Stimulated activated CD4-positive, alpha-beta T cell treated with anti-CD3 and anti-CD28 coated beads, Interleukin-1b, Interleukin-23, amount 100 ng/mL, for 48 hours (primary cell): ENCODE measurements at places on chromosomes 5 and 9.

DNA sequence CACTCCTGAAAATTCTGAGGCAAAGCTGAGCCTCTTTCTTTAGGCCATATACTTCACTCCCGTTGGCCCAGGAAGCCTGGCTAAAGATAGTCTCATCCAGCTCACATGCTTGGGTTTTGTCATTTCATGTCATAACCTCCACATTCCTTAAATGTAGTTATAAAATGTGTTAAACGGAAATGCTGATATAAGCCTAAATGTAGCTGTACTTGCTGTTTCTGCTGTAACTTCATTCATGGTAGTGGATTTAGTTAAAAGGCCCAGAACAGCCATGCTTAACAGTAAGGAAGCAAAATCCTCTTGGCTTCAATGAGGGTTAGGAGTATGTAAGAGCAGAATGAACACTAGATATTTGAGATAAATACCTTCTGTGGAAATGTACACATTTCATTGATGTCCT lies 135.8 kb upstream of the TMEM161B start:
- no peak for DNase-seq

GRCh38 chr5:83145241-83145640 lies 67.9 kb downstream of the XRCC4 start:
- no peak for DNase-seq

DNA sequence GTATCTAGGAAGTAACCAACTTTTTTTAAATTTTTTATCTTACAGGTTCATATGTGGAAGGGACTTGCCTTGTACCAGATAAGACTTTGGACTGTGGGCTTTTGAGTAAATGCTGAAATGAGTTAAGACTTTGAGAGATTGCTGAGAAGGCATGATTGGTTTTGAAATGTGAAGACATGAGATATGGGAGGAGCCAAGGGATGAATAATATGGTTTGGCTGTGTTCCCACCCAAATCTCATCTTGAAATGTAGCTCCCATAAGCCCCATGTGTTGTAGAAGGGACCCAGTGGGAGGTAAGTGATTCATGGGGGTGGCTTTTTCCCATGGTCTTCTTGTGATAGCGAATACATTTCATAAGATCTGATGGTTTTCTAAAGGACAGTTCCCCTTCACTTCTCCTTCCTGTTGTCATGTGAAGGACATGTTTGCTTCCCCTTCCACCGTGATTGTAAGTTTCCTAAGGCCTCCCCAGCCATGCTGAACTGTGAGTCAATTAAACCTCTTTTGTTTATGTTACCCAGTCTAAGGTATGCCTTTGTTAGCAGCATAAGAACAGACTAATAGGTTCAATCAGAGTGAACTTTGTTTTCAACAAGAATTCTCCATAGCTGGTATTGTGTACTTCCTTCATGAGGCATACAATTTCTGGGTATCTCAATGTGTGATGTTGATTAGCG lies 535.6 kb upstream of the MEF2C start:
- DNase-seq, result no peak

DNA sequence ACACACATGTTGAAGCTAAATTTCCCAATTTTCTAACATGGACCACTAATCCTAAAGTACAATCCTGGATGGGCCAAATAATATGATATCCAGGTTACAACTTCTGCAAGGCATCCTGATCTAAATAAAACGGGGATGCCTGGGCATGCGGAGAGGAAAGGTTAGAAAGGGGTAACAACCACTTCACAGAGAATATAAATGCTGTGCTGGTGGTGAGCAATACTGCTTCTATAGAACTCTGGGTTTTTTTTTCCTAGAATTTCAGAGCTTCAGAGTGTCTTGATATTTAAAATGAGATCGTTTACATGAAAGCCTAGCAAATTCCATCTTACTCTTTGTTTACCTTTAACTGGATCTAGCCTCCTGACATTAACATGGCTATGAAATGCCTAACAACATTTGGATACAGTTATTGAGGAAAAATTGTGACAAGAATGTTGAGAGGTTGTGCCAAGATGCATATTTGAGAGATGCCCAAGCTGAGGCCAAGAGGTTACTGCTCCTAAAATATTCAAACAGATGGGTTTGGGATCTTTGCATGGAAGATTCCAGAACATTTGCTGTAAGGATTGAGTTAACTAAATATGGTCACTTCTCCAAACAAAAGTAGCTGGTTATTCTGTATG lies 22.4 kb downstream of the TNFAIP8 start:
- DNase-seq, result no peak

DNA sequence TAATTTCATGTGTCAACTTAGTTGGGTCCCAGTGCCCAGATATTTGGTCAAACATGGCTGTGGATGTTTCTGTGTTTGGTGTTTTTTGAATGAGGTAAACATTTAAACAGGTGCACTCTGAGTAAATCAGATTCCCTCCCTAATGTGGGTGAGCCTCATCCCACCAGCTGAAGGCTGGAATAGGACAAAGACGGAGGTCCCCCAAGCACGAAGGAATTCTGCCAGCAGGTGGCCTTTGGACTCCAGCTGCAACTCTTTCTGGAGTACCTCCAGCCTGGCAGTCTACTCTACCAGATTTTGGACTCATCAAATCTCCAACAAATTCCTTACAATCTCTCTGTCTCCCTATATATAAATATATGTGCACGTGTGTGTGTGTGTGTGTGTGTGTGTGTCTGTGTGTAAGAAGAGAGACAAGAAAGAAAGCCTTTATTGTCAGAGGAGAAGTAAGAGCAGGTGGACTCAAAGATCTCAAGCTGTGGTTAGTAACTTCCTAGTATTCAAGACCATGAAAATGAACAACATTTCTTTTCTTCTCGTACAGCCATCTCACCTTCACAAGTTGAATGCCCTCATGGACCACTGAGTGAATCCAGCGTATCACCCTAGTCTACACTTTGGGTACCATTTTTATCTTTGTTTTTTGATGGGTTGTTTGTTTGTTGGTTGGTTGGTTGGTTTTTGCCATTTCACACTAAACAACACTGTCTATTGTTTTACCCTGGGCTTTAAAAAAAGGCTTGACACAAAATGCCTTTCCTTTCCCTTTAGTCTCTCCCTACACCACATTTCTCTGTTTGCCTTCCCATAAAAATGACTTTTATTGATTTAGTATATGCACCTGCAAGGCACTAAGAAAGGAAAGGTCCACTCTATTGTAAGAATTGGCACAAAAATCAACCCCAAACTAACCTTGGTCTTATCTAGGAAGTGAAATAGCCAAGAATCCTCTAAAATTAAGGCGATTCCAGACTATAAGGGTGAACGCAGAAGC lies 118.7 kb downstream of the TENT4A start:
- no peak for DNase-seq

DNA sequence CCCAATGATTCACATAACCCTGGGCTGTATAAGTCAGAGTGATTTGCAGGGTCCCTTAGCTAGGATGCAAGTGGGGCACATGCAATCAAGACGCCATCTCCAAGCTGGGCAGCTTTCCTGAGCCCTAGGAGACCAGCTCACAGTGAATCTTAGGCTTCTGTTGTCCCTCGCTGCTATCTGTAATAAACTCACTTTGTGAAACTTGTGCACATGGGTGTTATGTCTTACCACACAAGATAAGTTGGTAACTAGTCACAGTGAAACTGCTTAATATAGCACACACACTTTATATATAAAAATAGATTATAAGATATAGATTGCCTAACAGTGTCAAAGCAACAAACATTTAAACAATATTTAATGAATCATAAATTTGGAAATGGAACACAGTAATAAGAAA lies 658.5 kb downstream of the SLCO4C1 start:
- no peak for DNase-seq

- DNase-seq, result no peak
Measured at GRCh38 chr9:20286154-20286700, 336.1 kb downstream of the MLLT3 start.

GRCh38 chr5:137412136-137412535 lies 87.0 kb downstream of the SPOCK1 start:
- DNase-seq, result no peak

GRCh38 chr9:4126184-4126865 lies 173.5 kb downstream of the GLIS3 start:
- DNase-seq, result no peak

GRCh38 chr5:74772359-74772758 lies 5.3 kb downstream of the NSA2 start:
- DNase-seq, result no peak

DNA sequence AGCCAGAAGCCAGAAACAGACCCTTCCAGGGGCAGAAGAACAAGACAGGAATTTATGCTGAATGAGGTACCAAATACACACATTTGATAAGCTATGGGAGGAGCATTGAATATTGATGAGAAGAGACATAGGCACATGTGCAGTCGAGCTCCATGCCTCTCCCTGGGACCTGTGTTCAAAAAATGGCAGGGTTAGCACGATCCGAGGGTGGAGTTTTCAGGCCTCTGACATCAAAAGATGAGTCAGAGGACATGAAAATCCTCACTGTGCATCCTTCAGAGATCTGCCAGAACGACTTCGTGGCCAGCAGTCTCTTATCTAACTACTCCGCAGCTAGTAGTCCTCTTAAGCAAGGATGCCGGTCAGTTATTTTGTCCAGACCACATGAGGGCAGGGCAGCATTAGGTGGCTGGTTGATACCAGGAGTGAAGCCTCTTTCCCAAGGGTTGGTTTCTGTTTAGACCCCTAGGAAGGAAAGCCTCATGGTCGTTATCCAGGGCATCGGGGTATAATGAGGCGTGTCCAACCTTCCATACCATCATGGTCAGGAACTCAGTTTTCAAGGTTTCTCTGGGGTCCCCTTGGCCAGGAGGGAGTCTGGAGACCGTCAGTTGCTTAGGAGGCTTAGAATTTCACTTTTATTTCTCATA lies 11.6 kb upstream of the CMBL start:
- no peak for DNase-seq

- no peak for DNase-seq
Measured at GRCh38 chr5:72109625-72110024, 2.4 kb downstream of the MAP1B start.

GRCh38 chr9:115456515-115456914 lies 338.6 kb upstream of the TNC start:
- no peak for DNase-seq

- DNase-seq, result no peak
Measured at GRCh38 chr5:137666461-137666850, 69.4 kb downstream of the KLHL3 start.

DNA sequence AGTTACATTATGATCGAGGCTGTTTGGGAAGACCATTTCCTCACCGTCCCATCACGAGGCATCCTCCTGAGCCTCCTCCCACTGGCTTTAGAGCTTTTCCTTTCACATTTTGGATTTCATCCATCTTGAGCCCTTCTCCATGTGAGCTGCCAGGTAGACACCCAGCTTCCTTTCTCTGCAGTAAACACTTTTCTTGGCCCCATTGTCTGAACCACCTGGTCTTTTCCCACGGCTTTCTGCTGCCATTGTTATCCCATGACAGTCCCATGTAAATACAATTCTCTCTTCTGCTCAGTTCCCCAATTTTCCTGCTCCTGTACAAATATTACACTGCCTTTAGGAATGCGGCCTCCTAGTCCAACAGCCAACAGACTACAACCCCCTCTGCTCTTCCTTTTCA lies 24.1 kb downstream of the UBE2QL1 start:
- no peak for DNase-seq

- no peak for DNase-seq
Measured at GRCh38 chr5:2007878-2008501, 125.3 kb upstream of the IRX4 start.

DNA sequence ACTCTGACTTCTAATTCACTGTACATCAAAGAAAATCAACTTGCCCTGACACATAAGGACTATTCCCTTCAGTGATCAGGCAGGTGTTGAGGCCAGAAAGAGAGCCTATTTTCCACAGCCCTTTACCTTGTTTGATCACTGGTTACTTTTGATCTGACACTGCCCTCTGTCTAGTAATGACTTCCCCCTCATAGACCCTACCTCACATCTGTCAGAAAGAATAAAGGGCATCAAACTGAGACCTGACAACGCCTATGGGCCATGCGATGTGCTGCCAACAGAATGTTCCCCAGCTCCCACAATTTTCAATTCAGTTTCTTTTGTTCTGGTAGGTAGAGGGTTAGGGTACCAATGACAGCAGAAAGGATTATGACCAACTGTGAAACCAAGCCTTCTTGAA lies 47.7 kb downstream of the FBXL17 start:
- DNase-seq, result no peak

DNA sequence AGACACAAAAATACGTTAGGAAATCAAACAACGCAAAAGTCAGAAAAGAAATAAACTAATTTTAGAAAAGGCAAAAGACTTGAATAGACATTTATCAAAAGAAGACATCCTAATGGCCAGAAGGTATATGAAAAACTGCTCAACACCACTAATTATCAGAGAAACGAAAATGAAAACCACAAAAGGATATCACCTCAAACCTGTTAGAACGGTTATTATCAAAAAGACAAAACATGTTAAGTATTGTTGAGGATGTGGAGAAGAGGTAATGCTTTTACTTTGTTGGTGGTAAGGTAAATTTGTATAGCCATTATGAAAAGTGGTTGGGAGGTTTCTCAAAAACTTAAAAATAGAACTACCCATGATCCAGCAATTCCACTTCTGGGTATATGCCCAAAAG lies 230.0 kb upstream of the RGMB start:
- DNase-seq, result no peak

- no peak for DNase-seq
Measured at GRCh38 chr9:34413231-34413852, 36.6 kb upstream of the MYORG start.

GRCh38 chr5:72662305-72662704 lies 154.2 kb upstream of the TNPO1 start:
- DNase-seq, result no peak

GRCh38 chr5:108249095-108249784 lies 132.7 kb downstream of the FBXL17 start:
- no peak for DNase-seq

DNA sequence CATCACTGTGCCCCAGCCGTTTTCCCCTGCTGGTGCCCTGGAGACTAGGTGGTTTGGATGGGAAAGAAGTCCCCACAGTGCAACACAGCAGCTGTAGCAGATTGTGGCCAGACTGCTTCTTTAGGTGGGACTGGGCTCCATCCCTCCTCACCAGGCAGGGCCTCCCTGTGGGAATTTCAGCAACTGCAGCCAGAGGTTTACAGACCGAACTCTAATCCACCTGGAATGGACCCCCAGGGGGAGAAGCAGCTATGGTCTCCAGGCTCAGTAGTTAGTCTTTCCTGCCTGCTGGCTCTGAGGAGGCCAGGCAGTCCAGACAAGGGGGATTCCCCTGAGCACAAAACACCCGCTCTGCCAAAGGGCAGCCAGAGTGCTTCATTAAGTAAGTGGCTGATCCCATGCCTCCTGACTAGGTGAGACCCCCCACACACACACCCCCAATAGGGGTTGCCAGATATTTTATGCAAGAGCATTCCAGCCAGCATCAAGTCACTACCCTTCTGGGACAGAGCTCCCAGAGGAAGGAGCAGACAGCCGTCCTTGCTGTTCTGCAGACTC lies 188.9 kb downstream of the SGCD start:
- no peak for DNase-seq
